Cortex of kidney (tissue), 1 donor: ENCODE measurements at places on chromosomes 5 and 9.

DNA sequence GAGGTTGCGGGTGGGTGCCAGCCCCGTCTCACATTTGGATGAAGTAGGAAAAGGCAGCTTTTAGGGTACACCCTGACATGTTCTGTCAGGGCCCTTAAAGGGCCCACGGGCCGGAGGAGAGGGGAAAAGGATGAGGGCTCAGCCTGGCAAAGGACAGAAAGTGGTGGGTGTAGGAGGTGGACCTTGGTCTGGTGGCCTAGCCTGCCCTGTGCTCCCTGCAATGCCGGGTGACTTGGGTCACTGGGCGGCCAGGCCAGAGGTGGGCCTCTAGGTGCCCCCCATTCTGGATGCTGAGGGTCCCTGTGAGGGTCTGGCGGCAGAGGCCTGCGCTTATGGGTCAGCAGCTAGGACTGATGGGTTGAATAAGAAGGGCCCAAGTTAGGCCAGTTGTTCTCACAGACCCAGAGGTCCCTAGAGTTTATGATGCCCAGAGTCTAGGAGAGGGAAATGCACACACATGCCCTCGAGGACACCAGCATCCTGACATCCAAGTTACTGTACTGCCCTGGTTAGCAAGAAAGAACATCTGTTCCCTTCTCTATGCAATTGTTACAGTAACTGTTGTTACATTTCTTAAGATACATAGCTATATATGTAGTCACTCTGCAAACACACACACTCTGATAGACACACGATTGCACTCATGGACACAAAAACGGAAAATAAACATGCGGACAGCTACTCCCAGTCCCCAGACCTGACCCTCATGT, 12.5 kb downstream of the TRIM7 start:
- DNase-seq = no peak

- no peak for DNase-seq
Measured at GRCh38 chr5:43033841-43034590, 6.1 kb downstream of the ANXA2R start.

DNA sequence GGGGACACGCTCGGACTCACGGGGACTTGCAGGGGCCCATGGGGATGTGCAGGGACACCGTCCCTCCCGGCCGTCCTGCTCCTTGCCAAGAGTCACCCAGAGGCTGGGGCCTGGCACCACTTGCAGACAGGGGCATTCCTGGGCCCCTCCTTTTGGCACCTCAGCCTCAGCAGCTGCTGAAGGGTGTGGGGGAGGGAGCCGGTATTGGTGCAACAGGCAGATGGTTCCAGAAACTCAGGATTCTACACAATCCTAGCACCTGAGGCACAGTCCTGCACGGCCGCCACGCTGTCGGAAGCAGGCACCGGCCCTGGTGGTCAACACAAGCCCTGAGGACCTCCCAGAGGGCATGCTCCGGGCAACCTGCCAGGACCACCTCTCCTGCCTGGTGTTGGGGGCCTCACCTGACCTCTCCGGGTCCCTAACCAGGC, 19.3 kb upstream of the SLC12A7 start:
- DNase-seq = no peak

DNA sequence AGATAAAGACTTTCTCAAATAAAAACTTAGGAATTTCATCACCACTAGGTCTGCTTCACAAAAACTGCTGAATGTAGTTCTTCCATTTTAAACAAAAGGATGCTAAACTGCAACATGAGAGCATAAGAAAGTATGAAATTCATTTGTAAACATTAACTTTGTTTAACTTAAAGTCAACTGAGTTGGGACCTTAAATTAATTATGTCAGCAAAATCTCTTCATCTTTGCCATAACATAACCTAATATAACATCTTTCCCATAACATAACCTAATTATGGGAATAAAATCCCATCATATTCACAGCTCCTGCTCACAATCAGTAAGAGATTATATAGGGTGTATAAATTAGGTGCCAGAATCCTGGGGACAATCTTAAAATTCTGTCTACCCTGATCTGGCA, 78.8 kb upstream of the PCSK5 start:
- DNase-seq = no peak

DNA sequence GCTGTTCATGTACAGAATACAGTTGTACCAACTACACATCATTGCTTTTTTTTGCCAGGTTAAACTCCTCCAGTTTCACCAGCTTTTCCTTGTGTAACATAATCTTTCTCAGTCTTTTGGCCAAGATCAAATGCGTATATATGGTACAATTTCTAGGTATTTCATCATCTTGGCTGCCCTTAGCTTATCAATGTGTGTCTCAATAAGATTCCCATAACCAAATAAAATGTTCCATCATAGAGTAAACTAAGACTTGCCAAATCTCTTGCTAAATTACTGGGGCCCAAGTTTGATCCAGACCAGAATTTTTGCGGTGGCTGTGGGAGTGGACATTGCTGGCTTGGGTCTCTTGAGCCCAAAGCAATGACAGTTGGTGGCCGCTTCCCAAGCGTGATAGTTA, 24.3 kb upstream of the ERBIN start:
- no peak for DNase-seq

DNA sequence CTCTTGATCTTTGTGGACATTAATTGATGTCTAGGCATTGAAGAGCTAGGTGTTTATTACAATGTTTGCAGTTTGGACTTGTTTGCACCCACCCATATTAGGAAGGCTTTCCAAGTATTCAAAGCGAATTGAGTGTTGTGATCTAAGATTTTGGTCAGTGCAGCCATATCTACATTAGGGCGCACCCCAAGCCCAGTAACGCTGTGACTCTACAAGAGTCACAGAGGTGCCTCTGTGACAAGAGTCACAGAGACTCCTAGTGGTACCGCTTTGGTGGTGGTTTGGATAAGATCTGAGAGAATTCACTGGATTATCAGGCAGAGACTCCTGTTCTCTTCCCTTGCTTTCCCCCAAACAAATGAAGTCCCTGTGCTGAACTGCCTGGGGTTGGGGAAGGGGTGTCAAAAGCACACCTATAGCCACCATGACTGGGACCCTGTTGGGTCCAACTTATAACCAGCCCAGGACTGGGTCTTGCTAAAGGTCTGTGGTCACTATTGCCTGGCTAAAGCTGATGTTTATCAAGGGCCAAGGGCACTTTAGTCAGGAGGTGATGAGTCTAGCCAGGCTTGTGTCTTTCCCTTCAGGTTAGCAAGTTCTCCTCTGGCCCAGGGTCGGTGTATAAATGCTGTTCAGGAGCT, 114.1 kb upstream of the RIOK2 start:
- no peak for DNase-seq

DNA sequence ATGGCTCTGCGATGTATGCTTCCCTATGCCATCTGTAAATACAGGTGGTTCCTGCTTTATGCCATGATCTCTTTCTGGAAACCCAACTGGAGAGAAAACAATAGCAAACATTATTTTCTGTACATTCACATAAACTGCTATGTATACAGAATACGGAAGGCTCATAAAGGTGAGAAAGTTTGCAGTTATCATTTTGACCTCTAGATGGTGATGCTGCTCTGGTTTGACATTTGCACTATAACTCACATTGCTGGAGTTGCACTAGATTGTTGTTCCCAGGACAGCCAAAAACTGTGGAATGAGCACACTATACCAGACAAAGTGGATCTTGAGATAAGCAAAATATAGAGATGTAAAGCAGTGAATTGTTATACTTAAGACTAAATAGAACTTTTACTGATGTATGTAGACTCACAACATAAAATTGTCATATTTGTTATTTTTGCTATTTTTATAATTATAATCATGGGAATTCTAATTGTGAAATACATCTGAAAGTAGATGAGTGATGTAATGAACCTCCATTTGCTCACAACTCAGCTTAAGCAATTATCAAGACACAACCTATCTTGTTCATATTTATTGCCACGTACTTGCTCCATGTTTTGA, 246.5 kb downstream of the PTPRD start:
- no peak for DNase-seq

DNA sequence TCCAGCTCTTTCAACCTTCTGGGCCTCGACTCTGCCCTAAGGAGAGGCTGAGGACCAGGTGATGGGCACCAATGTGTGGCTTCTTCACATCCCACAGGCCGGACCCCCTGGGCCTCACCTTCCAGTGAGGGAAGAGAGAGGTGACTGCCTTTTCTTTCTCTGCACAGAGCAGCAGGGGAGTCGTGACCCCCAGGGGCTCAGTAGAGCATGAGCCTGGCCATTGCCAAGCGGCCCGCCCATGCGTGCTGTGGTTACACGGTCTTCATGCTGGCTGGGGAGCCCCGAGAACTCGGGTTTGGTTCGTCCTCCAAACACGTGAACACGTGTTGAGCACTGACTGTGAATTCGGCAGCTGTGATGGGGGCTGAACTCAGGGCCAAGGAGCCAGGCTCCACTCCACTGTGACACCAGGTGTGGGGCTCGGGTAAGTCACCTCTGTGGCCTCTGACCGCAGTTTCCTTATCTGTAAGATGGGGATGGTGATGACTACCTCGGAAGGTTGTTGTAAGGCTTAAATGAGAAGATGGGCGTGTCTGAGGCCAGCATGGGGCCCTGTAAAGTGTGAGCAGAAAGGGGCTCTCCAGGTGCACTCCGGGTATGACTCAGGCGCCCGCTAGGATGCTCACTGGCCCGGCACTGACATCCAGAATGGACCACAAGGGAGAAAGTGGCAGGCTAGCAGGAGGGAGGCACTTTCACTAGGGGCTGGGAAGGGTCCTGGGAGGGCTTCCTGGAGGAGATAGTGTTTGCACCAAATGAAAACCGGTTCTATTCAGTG, 13.4 kb upstream of the GRHPR start:
- DNase-seq = no peak

DNA sequence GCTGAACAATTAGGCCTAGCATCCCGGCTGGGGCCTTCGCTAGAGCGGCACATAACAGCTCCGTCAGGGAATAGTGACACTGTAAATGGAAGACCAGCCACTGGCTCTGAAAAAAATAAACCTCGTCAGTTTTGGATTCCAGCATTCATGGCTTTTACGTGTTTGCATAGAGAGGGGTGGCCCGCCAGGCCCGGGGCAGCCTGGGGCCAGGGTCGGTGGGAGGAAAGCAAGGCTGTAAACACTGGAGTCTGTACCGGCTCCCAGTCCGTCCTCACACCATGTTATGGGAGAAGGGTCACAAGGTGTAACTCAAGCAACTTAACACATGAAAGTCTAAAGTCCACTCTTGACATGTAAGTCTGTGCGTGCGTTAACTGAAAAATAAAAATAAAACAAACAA, 11.2 kb downstream of the CCNI2 start:
- DNase-seq = no peak

GRCh38 chr5:103758996-103759395, 196.4 kb upstream of the NUDT12 start:
- no peak for DNase-seq

GRCh38 chr9:125815568-125815967, 68.4 kb downstream of the PBX3 start:
- DNase-seq = no peak

- DNase-seq = no peak
Measured at GRCh38 chr5:134708301-134708700, 30.0 kb upstream of the CAMLG start.

GRCh38 chr9:133879615-133880014, 112.5 kb downstream of the VAV2 start:
- no peak for DNase-seq

DNA sequence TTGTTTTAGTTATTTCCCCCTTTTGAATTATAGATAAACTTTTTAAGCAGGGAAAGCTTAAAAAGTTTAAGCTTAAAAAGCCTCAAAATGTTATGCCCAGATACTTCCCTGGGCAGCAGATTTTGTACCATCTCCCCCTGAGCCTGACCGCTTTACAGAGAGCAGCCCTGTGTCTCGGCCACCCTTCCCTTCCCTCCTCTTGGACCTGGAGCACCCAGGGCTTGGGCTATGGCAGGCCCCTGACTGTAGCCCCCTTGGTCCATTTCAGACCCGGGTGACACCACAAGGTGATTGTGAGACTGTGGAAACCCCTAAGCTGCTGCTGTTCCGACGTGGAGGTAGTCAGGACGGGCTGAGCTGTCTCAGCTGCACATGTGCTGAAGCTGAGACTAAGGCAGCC, 97.7 kb downstream of the RALGPS1 start:
- no peak for DNase-seq

DNA sequence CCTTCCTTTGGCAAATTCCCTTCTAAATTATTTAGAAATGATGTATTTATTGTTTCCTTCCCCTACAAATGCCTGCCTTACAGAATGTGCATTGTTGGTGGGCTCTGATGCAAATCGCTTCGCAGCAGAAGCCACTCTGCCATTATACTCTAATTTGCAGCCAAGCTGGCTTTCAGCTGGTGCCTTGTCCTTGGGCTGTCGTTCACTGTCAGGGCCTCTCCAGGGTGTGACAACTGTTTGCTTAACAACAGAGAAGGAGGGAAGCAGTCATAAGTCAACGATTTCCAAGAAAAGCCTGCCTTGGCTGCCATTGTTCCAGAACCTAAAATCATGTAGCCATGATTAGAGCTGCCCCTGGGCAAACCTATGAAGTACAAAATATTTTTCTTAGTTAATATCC, 260.1 kb upstream of the RGMB start:
- DNase-seq = no peak

DNA sequence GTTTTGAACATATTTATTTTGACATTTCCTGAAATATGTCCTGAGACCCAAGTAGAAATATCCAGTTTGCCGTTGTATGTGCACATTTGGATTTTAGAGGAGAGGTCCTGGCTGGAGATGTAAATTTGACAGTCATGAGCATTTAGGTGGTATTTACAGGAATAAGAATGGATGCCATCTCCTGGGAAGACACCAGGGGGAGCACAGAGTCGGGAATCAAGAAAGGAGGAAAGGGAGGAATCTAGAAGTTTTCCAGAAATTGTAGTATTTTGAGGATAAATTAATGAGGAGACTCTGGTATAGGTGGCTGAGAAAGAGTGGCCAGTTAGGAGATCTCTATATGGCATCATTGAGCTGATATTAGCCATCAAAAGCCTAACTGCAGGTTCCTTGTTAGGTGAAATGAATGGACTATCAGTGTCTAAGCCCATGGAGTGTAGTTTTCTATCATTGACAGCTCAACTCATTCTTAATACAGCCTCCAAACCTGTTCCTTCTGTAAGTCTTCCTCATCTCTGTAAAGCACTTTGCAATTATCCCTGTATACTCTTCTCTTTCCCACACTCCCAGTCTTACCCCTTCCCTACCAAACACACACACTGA, 7.2 kb downstream of the GAPT start:
- no peak for DNase-seq

DNA sequence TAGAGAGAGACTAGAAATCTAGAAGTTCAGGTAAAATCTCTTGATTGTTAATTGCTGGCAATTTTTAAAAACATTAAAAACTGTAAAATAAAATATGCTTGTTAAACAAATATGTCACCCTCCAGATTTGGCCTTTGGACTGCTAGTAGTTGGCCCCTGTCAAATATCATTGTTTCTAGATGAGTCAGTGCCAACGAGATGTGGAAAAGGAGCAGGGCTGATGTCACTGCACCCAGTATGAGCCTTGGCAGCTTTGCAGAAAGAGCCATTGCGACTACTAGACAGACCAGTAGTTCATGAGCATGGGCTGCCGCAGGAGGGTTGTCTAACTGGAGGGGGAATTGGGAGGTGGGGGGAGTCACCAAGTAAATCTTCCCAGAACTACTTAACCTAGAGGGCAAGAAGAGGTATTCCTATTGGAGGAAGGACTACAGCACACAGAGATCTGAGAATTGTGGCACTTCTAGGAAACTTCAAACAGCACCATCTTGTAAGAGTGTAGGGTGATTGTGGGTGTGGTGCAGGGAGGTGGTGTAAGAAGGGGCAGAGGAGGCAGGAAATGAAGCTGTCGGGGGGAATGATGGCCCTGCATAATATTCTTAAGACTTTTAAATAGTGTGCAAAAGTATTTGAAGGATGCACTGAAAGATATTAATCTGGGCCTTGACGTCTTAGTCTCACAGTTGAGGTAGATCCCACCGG, 7.1 kb upstream of the DOCK2 start:
- DNase-seq = no peak

GRCh38 chr5:78930721-78931120, 54.4 kb downstream of the ARSB start:
- no peak for DNase-seq

- DNase-seq = no peak
Measured at GRCh38 chr5:16869821-16870796, 66.0 kb downstream of the MYO10 start.
